ENCODE measurements at places on chromosomes 2 and 18. TPM values are rescaled to one million over a fixed set of nuclear protein-coding genes. Genes with fewer than 3 reads are reported as not detected.
A peak's percentile ranks its signal among the peaks of the same experiment; 100 is the strongest.

The AGXT gene
- not detected for total RNA-seq

DNA sequence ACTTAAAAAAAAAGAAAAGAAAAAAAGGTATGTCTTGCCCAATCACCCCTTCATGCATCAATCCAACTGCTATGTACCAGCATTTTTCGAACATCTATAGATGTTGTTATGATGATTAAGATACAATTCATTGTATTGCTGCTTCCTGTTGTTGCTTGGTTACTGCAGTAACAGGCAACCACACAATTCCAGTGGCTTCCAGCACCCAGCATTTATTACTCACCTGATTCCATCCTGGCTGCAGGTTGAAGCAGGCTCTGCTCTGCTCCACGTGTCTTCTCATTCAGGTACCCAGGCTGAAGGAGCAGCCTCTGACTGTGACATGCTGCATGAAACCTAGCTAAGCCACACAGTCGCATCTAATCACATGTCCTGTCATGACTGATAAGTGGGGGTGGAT, 196.9 kb downstream of the INO80D start:
- no peaks in the 10 kb centered on the region for H3K27me3 ChIP-seq
- H3K36me3 ChIP-seq: no peaks in the 10 kb centered on the region
- no peaks in the 10 kb centered on the region for H3K4me1 ChIP-seq

- H3K4me3 ChIP-seq: no peak overlapping the region
- H3K4me1 ChIP-seq: peaks cover 33% of the 10 kb centered on the region
- no peaks in the 10 kb centered on the region for H3K36me3 ChIP-seq
- no peak for DNase-seq
- no peaks in the 10 kb centered on the region for H3K27me3 ChIP-seq
Measured at GRCh38 chr18:75206452-75207309, 2.3 kb downstream of the PTGR3 start.

DNA sequence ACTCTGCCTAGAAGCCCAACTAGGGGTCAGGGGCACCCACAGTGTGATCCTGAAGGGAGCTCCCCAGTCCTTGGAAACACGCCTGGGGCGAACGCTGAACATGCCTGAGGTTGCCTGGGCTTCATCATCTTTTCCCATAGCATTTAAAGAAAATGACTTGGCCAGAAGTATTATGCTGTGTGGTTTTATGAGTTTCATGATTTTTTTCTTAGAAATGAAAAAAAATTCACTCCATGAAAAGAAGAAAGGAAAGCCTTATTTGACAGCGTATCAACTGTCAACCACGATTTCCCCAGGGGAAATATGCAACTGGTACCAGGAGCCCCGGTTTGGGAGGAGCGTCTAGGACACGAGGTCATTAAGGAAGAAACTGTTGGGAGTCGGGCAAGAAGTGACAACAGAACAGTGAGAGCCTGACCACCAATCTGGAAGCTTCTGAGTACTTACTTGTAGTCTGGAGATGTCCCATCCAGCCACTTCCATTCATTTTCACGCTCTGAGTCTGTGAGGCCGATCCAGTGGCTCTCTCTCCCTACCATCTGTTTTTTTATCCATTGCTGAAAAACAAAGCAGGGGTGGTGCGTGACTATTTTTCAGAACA, 63.5 kb upstream of the THOC1 start:
- H3K27ac ChIP-seq: no peak overlapping the region
- H3K4me1 ChIP-seq: no peaks in the 10 kb centered on the region
- H3K27me3 ChIP-seq: no peaks in the 10 kb centered on the region
- no peak for DNase-seq

DNA sequence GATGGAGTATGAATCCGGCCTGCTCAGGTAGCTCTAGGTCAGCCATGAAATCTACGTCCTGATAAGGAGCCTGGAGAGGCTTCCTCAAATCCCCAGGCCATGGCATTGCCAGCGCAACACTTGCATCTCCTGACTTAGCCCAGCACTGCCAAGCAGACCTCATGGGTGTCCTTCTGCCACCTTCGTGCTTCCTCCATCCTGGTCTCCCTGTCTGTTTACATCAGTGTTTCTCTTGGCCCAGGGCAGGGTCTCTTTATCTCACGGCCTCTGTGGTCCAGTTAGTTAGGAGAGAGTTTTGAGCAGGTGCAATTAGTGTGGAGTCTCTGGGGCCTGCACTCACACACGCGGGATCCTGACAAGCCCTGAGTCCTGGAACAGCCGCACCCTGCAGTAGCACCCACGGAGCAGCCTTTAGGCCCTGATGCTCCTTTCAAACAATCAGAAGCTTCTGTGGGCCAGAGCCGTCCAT, 193.1 kb upstream of the ARL4C start:
- no peaks in the 10 kb centered on the region for H3K27me3 ChIP-seq
- H3K4me3 ChIP-seq: no peak overlapping the region
- no peak for DNase-seq
- H3K27ac ChIP-seq: no peak overlapping the region
- no peaks in the 10 kb centered on the region for H3K36me3 ChIP-seq
- H3K4me1 ChIP-seq: no peaks in the 10 kb centered on the region

DNA sequence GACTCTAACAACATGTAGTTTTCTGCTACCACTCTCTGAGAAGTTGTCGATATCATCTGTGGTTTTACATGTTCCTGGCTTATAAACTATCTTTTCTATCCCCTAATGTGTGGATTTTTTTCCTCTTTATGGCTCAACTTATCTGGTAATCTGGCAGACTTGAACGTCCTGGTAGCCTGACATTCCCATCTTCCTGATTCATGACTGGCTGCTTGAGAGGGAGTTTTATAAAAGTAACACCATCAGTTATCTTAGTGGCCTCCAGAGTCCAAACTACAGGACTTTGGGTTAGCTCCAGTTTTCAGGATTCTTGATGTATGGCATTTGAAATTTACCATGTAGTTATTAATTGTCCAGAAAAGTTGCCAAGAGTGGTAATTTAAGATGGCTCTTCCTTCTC, 174.0 kb upstream of the GULP1 start:
- H3K36me3 ChIP-seq: no peaks in the 10 kb centered on the region
- no peak overlapping the region for H3K4me3 ChIP-seq
- DNase-seq: no peak
- H3K27ac ChIP-seq: no peak overlapping the region

The SP100 gene
- total RNA-seq: 84.4 TPM

DNA sequence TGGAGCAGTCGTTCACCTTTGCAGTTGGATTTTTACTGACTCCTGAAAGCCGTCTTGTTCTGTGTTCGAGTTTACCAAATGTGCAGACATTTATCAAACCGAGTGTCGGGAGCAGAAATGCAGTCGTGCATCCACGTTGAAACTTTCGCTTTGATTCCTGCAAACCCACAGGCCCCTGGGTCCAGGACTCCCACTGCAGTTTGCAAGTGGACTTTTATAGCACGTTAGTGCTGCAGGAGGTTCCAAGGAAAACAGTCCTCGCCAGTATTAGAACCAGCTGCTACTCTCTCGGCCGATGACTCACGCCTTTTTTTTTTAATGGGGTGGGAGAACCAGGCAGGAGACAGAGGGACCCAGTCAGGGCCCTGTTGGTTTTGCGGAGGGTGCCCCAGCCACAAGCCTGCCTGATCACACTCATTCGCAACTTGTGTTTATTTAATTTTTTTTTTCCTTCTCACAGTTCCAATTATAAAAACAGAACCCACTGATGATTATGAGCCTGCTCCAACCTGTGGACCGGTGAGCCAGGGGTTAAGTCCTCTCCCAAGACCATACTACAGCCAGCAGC, 90.1 kb downstream of the NFATC1 start:
- no peak for DNase-seq
- peaks cover 15% of the 10 kb centered on the region for H3K36me3 ChIP-seq
- no peaks in the 10 kb centered on the region for H3K27me3 ChIP-seq
- H3K27ac ChIP-seq: no peak overlapping the region

DNA sequence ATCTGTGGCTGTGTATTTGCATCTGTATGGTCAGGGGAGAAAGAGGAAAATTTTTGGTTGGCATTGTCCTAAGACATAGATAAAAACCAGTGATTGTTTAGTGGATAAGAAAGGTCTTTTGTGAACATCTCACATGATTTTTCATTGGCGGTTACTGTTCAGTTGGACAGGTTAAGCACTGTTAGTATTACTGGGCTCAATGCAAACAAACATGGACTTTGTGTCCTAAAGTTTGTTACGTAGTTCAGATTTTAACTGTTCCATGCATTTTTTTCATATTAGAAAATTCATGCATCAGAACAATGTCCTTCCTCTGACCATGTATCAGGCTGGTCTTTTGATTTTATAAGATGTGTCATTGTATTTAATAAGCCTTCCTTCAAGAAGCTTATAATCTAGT, 368.0 kb downstream of the MEIS1 start:
- no peaks in the 10 kb centered on the region for H3K36me3 ChIP-seq
- H3K27ac ChIP-seq: no peak overlapping the region
- no peaks in the 10 kb centered on the region for H3K27me3 ChIP-seq

GRCh38 chr18:10116574-10116973, 202.8 kb downstream of the VAPA start:
- H3K27ac ChIP-seq: no peak overlapping the region
- no peak overlapping the region for H3K4me3 ChIP-seq
- no peaks in the 10 kb centered on the region for H3K36me3 ChIP-seq
- H3K27me3 ChIP-seq: no peaks in the 10 kb centered on the region
- no peak for DNase-seq

DNA sequence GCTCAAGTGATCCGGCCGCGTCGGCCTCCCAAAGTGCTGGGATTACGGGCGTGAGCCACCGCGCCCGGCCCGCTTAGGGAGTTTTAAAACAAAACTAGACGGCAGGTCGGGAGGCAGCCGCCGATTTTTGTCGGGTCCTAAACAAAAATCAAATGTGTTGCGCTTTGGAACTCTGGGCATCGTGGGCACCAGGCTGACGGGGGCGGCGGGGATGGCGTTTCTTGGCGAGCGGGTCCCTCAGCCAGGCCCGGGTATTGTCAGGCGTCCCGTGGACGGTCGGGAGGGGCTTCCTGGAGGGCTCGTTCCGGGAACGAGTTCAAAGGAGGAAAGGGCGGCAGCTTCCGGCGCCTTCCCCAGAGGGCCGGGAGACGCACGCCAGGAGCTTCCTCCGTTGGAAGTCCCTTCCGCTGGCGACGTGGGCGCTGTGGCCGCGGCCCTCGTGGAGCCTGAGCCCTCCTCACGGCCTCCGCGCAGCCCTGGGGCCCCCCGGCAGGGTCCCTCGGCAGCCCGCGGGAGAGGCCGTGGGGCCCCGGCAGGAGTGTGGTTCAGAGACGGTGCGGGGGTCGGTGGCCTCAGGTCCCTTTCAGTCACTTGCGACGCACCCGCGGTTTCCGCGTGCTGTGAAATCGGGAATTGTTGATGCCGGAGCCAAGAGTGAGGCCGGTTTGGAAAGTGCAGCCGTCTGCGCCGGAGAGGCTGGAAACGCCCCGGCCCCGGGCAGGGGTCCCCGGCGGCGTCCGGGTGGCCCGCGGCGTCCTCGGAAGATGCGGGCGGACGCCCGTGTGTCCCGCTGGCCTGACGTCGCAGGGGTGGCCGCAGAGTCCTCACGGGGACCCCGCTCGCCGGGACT, 59.3 kb downstream of the EMILIN2 start:
- H3K4me3 ChIP-seq: peak overlapping the region; percentile 52
- H3K4me1 ChIP-seq: peaks cover 8% of the 10 kb centered on the region
- H3K36me3 ChIP-seq: no peaks in the 10 kb centered on the region
- no peaks in the 10 kb centered on the region for H3K27me3 ChIP-seq

GRCh38 chr2:213806125-213806726, 522.0 kb downstream of the SPAG16 start:
- H3K4me1 ChIP-seq: no peaks in the 10 kb centered on the region
- H3K4me3 ChIP-seq: no peak overlapping the region

The COL3A1 gene
- total RNA-seq: 0.09 TPM

The SLC11A1 gene
- 1.1 TPM for total RNA-seq
